ENCODE measurements at places on chromosomes 1 and 21. TPM values are rescaled to one million over a fixed set of nuclear protein-coding genes. Genes with fewer than 3 reads are reported as not detected.
A peak's percentile ranks its signal among the peaks of the same experiment; 100 is the strongest.

DNA sequence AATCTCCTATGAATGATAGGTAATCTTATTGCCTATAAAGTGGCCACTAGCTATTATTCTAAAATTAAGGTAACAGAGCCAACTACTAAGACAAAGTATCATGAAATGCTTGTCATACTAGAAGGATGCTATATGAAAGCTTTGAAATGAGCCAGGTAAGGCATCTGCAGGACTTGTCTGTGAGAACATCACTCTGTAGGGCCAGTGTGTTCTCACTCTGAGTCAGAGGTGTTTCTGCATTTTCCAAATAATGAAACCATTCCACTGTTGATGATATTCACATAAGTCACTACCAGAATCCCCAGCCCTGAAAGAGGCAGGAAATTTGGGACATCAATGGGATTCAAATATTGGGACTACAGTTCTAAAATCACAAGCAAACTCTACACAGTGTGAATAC lies 25.8 kb upstream of the GBP5 start:
- H3K4me1 ChIP-seq: peaks cover 73% of the 10 kb centered on the region
- peak overlapping the region; percentile 86 for H3K27ac ChIP-seq
- H3K4me3 ChIP-seq: peak overlapping the region; percentile 42

DNA sequence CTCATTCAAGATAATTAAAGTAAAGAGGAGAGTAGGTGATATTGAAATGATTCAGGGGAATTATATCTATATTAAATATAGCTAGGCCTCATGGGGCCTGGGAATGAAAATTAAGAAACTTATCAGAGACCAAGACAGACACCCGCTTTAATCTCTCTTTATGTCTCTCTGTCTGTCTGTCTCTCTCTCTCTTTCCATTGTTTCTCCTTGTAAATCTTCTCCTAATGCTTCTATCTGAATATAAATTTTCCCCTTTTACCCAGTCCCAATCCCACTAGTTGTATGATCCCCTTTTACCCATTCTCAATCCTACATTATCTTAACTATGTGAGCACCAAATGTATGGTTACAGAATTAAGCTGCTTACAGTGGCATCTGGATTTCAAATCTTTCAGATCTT lies 61.2 kb downstream of the RGS5 start:
- peaks cover 5% of the 10 kb centered on the region for H3K27me3 ChIP-seq
- H3K4me1 ChIP-seq: no peaks in the 10 kb centered on the region
- no peak overlapping the region for H3K27ac ChIP-seq
- DNase-seq: no peak
- H3K36me3 ChIP-seq: no peaks in the 10 kb centered on the region
- no peak overlapping the region for H3K4me3 ChIP-seq

- DNase-seq: no peak
- H3K4me1 ChIP-seq: peaks cover 6% of the 10 kb centered on the region
- peaks cover 4% of the 10 kb centered on the region for H3K27me3 ChIP-seq
Measured at GRCh38 chr1:244065960-244066388, 14.9 kb downstream of the ZBTB18 start.

GRCh38 chr1:51952638-51953037 lies 37.9 kb downstream of the RAB3B start:
- peaks cover 5% of the 10 kb centered on the region for H3K27me3 ChIP-seq
- no peaks in the 10 kb centered on the region for H3K36me3 ChIP-seq
- no peak for DNase-seq
- no peak overlapping the region for H3K4me3 ChIP-seq
- no peak overlapping the region for H3K27ac ChIP-seq
- H3K4me1 ChIP-seq: peaks cover 5% of the 10 kb centered on the region

- H3K27ac ChIP-seq: no peak overlapping the region
- DNase-seq: no peak
- H3K36me3 ChIP-seq: no peaks in the 10 kb centered on the region
- no peak overlapping the region for H3K4me3 ChIP-seq
Measured at GRCh38 chr1:201261771-201262547, 21.3 kb upstream of the PKP1 start.

ITLN1 gene
- total RNA-seq: not detected

GRCh38 chr1:113018911-113019310 lies 54.1 kb upstream of the LRIG2 start:
- no peak overlapping the region for H3K27ac ChIP-seq
- H3K4me3 ChIP-seq: no peak overlapping the region

All from activated T-cell treated with anti-CD3 and anti-CD28 coated beads, Interleukin-2, amount 50 U/mL, for 72 hours (primary cell).